Right cardiac atrium (tissue), 5 donors: ENCODE measurements at places on chromosomes 4 and X.

- DNase-seq, result no peak
These were observed 53.7 kb upstream of the TADA2B start for GRCh38 chr4:6989331-6989923.

GRCh38 chr4:183175631-183176232, 76.7 kb downstream of the WWC2 start:
- DNase-seq, result no peak

DNA sequence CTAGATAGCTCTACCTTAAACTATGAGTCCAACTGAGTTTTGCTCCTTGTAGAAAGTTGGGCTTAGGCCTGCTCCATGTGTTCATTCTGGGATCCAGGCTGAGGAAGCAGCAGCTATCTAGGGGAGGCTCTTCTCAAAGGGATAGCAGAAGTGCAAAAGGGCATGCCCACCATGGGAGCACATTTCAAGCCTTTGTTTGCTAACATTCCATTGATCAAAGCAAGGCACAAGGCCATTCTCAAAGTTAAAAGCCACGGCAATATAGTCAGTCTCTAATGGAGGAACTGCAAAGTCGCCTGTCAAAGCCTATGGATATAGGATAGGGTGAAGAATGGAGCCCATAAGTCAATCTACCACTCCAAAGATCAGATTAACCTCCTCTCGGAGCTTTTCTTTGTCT, 488.1 kb upstream of the ARX start:
- no peak for DNase-seq

GRCh38 chr4:137389911-137390520, 142.3 kb downstream of the PCDH18 start:
- DNase-seq, result no peak

- DNase-seq, result peak; percentile 17
These were observed 816.4 kb upstream of the FRG1 start for GRCh38 chr4:189124149-189124758.

DNA sequence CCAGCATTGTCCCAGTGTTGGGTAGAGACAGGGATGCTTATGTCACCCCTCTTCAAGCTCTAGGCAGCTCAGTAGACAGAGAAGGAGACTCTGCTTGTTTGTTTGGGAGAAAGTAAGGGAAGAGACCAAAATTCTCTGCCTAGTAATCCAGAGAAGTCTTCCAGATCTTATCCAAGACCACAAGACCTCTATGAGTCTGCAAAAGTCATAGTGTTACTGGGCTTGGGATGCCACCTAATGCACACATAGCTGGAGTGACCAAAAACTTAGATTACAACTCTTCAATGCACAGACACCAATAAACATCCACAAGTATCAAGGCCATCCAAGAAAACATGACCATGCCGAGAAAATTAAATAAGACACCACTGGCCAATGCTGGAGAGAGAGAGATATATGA, 205.5 kb downstream of the UNC5C start:
- DNase-seq, result no peak
